ENCODE measurements at places on chromosomes 7 and 10.

DNA sequence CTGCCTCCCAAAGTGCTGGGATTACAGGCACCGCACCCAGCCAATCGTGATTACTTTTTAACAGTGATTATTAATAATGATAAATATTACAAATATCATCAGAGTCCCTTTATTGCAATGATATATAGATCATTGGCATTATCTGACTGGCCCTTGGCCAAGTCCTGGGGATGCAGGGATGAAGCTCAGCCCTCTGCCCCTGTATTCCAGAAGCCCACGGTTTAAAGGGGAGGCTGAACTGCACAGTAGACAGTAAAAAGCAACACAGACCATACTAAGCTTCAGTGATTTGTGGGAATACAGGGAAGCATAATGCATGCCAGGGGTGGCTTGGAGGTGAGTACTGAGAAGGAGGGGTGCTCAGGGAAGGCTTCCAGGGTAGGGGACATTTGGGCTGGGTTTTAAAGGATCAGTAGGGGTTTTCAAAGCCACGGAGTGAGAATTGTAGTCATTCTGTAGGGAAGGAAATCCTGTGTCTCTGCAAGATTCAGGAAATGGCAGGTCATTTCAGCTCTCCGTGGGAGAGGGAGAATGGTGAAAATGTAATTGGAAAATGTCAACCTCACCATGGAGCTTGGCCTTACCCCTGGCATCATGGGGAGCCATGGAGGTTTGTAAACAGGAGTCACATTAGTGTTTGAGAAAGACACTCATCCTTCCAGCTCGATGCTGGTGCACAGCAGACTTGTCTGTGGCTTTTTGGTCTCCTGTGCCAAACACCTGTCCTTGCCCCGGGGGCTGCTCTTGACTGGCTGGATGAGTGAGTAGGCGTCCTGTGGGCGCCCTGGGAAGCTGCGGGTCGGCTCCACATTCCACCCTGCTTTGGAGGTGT, 8.8 kb downstream of the ADAMTS14 start:
- DNase-seq: no peak

- DNase-seq: no peak
These were observed 11.3 kb upstream of the DRGX start for GRCh38 chr10:49407151-49407550.

- DNase-seq: no peak
These were observed 44.6 kb upstream of the TSPAN13 start for GRCh38 chr7:16708980-16709379.

GRCh38 chr10:90111671-90112070, 410.3 kb downstream of the KIF20B start:
- no peak for DNase-seq

Measured in thoracic aorta (tissue), 2 donors.